ENCODE measurements at places on chromosomes 11 and 22. TPM values are rescaled to one million over a fixed set of nuclear protein-coding genes. Genes with fewer than 3 reads are reported as not detected.

Gene FAM111A
- total RNA-seq: 79.6 TPM

Gene PGR
- total RNA-seq: not detected

Gene SYCE3
- total RNA-seq: not detected

Gene TRIM51
- total RNA-seq: 2.2 TPM

Gene ZFP91
- total RNA-seq: 54.3 TPM

Gene SLC35F2
- 18.3 TPM for total RNA-seq

DNA sequence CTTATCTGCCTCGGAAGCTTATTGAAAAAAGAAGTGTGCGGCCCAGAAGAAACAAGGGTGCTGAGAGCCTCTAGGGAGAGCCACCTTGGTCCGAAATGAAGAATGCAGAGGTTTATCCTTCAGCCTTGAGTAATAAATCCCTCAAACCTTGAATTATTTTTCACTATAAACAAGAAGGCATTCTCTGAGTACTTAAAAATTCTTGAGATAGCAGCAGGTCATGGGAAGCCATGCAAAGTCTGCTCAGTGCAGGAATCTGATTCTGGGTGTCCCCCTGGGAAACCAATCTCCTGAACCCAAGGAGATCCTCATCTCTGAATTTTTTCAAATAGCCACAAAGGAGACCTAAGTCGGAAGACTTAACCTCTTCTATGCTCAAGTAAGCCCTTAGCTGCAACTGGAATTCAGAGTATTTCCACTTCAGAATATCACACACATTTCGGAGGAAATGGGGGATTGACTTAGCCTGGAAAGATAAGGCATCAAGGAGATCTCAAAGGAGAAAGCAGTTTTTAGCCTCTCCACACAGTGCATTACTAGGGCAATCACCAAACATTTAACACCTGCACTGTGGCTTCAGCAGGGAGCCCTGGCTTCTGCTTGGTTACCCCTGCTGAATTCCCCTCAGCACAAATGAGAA lies 365.0 kb downstream of the ETS1 start:
- H3K4me3 ChIP-seq: no peak overlapping the region
- H3K36me3 ChIP-seq: no peaks in the 10 kb centered on the region
- peaks cover 30% of the 10 kb centered on the region for H3K4me1 ChIP-seq
- no peaks in the 10 kb centered on the region for H3K27me3 ChIP-seq
- H3K27ac ChIP-seq: peak overlapping the region; percentile 2
- no peak for DNase-seq

DNA sequence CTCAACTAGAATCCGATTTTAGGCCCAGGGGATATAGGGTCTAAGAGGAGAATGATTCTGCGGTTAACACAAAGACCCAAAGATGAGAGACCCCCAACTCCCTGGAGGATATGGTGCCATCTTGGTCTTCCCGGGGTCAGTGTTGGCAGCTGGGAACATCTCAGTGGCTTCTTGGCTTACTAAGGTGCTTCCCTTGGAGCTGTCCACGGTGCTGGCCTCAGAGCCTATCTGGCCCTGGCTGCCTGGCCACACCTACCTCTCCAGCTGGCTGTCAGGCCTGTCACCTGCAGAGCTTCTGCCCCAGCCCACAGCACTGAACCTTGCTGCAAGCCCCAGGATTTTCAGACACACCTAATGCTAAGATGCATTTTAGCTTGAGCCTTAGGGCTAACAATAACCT lies 70.7 kb upstream of the THY1 start:
- H3K4me1 ChIP-seq: no peaks in the 10 kb centered on the region
- no peak overlapping the region for H3K27ac ChIP-seq
- peaks cover 33% of the 10 kb centered on the region for H3K27me3 ChIP-seq
- H3K4me3 ChIP-seq: no peak overlapping the region
- H3K36me3 ChIP-seq: no peaks in the 10 kb centered on the region
- no peak for DNase-seq

GRCh38 chr22:27438271-27438980 lies 363.1 kb downstream of the MN1 start:
- no peak overlapping the region for H3K27ac ChIP-seq
- no peak overlapping the region for H3K4me3 ChIP-seq
- no peaks in the 10 kb centered on the region for H3K36me3 ChIP-seq
- peaks cover 10% of the 10 kb centered on the region for H3K27me3 ChIP-seq
- no peak for DNase-seq
- no peaks in the 10 kb centered on the region for H3K4me1 ChIP-seq

- H3K4me3 ChIP-seq: no peak overlapping the region
- no peaks in the 10 kb centered on the region for H3K4me1 ChIP-seq
- no peak for DNase-seq
- H3K36me3 ChIP-seq: no peaks in the 10 kb centered on the region
- H3K27ac ChIP-seq: no peak overlapping the region
Measured at GRCh38 chr11:44424841-44425240, 114.9 kb upstream of the ALX4 start.

DNA sequence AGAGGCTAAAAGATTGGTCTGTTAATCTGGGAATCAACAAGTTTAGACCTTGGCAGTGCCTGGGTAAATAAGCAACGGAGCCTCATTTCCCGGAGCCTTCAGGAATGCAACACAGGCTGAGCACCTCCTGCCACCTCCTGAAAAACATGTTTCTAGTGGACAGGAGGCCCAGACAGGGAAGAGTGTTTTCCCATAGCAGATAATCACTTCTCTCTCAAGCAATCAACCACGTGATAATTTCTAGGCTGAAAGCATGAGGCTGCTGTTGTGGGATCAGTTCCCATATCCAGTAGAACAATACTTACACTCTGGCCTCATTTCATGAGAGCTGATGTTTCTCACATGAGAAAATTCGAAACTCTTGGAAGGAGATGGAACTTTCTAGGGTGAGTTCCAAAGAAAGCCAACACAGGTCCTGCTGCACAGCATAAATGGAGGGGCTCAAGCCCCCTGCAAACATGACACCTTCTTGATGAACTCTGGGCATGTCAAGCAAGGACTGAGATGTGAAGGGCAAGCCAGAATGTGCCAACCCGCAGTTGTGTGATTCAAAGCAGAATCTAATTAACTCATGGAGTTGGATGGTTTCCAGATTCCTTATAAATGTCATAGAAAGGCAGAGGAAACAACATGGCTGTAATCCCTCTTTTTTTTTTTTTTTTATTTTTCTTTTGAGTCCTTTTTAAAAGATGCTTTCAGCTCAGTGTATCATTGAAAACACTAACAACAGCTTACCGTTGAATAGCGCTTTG lies 228.5 kb upstream of the SESN3 start:
- H3K27me3 ChIP-seq: peaks cover 10% of the 10 kb centered on the region
- DNase-seq: no peak
- no peaks in the 10 kb centered on the region for H3K36me3 ChIP-seq
- H3K27ac ChIP-seq: no peak overlapping the region

- H3K4me1 ChIP-seq: no peaks in the 10 kb centered on the region
- H3K27me3 ChIP-seq: peaks cover 11% of the 10 kb centered on the region
- H3K27ac ChIP-seq: no peak overlapping the region
Measured at GRCh38 chr22:35076630-35077029, 10.7 kb downstream of the ISX start.

- H3K36me3 ChIP-seq: peaks cover 28% of the 10 kb centered on the region
- no peak overlapping the region for H3K4me3 ChIP-seq
- H3K27me3 ChIP-seq: no peaks in the 10 kb centered on the region
- no peak overlapping the region for H3K27ac ChIP-seq
Measured at GRCh38 chr11:47485107-47485506, 36.2 kb upstream of the RAPSN start.

- no peak overlapping the region for H3K27ac ChIP-seq
- no peaks in the 10 kb centered on the region for H3K4me1 ChIP-seq
- no peaks in the 10 kb centered on the region for H3K27me3 ChIP-seq
- no peak overlapping the region for H3K4me3 ChIP-seq
Measured at GRCh38 chr11:38416141-38416540, 1818.1 kb upstream of the RAG2 start.

DNA sequence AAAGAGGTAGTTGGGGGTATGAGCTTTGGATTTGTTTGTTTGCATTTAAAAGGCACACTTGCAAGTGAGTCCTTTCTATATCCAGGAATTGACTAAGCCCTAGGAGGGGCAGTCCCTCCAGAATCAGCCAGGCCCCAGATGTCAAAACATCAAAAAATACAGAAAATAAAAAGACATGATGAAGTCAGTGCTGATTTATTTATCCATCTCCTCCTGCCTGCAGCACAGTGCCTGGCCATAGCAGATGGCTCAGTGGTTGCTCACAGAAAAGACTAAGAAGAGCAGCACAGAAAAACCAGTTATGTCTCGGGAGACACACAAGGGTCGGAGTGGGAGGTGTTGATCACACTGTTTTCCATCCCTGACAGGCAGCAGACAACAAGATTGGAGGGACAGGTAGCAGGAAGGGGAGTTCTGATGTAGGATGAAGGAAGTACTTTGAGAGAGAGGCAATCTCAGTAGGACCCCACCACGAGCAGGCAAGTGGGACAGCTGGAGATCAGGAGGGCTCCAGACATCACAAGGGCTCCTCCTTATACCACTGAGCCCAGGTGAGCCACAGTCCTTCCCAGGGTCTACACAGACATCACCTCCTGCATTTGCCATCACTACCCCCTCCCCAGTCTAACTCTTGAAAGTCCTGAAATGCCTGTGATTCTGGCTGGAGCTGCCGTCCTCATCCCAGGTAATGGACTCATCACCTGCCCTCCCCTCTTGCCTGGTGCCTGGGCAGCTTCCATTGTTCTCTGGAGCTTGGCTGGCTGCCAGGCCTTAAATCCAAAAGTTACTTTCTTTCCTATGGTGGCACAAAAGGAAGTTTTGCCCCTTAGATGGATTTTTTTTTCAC lies 32.3 kb downstream of the TMPRSS5 start:
- peak overlapping the region; percentile 68 for H3K4me3 ChIP-seq
- H3K27me3 ChIP-seq: peaks cover 13% of the 10 kb centered on the region
- peak overlapping the region; percentile 52 for H3K27ac ChIP-seq
- H3K4me1 ChIP-seq: peaks cover 23% of the 10 kb centered on the region
- DNase-seq: no peak

DNA sequence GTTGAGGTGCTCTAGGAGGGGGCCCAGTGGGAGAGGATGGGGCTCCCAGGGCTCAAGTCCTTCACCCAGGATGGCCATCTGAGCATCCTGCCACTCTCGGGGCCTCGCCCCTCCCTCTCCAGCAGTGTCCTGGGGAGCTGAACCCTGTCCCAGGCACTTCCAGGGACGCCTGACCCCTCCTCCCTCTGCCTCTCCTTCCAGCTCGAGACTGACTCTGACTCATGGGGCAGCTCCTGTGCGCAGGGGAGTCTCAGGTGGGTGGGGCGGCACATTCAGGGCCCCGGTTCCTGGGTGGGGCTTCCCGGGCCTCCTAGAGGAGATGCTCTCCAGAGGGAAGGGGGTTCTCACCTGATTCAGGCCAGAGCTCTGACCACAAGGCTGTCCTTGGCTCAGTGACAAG lies 77.1 kb upstream of the IGLL5 start:
- no peaks in the 10 kb centered on the region for H3K36me3 ChIP-seq
- no peak for DNase-seq
- H3K4me3 ChIP-seq: no peak overlapping the region
- H3K27ac ChIP-seq: no peak overlapping the region

- H3K4me3 ChIP-seq: peak overlapping the region; percentile 85
- peaks cover 32% of the 10 kb centered on the region for H3K4me1 ChIP-seq
- peak overlapping the region; percentile 69 for H3K27ac ChIP-seq
- H3K36me3 ChIP-seq: peaks cover 8% of the 10 kb centered on the region
- H3K27me3 ChIP-seq: peaks cover 69% of the 10 kb centered on the region
- DNase-seq: peak; percentile 86
Measured at GRCh38 chr11:33893711-33894397, 2.0 kb upstream of the LMO2 start.

DNA sequence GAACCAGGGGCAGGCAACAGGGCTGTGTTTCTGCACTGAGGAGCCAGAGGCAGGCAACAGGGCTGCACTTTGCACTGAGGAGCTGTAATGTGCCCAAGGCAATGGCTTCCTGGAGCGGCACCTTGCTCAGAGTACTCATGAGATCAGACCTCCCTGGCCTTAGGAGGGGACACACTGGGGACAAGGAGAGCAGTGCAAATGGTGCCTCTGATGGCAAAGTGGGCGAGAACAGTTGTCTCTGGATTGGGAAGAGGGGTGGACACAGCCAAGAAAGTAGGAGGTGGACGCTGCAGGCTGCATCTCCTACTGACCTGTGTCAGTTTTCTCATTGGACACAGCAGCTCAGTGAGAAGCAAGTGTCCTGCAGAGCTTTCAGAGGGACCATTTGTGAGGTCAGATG lies 1443.3 kb downstream of the TBC1D22A start:
- no peaks in the 10 kb centered on the region for H3K4me1 ChIP-seq
- no peak for DNase-seq
- H3K36me3 ChIP-seq: no peaks in the 10 kb centered on the region
- H3K27me3 ChIP-seq: peaks cover 13% of the 10 kb centered on the region

- no peaks in the 10 kb centered on the region for H3K36me3 ChIP-seq
- no peak for DNase-seq
- H3K4me1 ChIP-seq: peaks cover 12% of the 10 kb centered on the region
- H3K4me3 ChIP-seq: no peak overlapping the region
- H3K27ac ChIP-seq: no peak overlapping the region
- peaks cover 40% of the 10 kb centered on the region for H3K27me3 ChIP-seq
Measured at GRCh38 chr22:28883657-28883916, 215 bp downstream of the ZNRF3 start.

DNA sequence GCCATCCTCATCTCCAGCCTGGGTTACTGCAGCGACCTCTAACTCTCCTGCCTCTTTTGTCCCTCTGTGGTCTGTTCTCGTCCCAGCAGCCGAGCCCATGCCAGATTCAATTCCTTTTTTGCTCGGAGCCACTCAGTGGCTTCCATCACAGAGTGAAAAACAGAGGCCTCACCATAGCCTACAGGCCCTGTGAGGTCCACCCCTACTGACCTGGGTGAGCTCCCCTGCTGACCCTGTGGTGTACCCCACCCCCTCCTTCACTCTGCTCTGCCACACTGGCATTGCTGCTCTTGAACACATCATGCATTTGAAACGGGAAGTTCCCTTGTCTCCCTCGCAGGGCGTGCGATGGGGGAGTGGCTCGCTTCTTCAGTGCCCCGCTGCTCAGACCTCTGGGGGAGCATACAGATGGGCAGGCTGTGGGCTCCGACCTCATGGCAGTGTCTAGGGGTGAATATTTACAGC lies 2.1 kb downstream of the AIP start:
- no peaks in the 10 kb centered on the region for H3K27me3 ChIP-seq
- peak overlapping the region; percentile 96 for H3K4me3 ChIP-seq
- peaks cover 7% of the 10 kb centered on the region for H3K36me3 ChIP-seq
- H3K4me1 ChIP-seq: peaks cover 62% of the 10 kb centered on the region
- DNase-seq: peak; percentile 65
- peak overlapping the region; percentile 96 for H3K27ac ChIP-seq

DNA sequence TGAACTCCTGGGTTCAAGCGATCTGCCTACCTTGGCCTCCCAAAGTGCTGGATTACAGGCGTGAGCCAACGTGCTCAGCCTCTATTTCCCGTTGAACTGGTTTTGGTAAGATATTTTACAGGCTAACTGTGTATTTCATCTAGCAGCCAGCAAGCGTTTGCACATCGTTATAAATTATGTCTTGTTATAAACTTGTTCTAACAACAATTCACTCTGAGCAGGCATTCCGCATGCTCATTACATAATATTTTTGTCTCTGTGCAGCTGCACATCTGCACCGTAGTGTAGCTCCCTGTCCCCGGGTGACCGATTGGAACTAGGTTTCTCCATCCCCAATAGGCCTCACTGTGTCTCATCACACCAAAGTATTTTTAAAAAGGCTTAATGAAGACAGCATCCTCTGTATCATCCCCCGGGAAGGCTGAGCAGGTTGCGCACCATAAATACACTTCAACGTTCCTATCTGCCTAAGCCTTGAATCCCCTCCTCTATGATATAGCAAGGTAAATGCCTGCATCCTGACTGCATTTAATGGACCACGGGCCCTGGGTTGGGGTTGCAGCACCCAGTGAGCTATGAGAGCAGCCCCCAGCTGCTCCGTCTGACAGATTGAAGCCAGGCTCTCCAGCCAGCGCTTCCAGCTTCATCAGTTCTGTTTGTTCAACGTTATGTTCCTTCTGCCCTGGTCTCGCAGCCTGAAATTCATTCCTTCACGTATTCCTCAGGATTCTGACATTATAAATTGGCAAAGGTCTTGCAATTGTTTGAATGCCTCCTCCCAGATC lies 47.7 kb downstream of the TST start:
- H3K36me3 ChIP-seq: no peaks in the 10 kb centered on the region
- DNase-seq: no peak
- H3K27me3 ChIP-seq: peaks cover 6% of the 10 kb centered on the region
- no peak overlapping the region for H3K4me3 ChIP-seq
